ENCODE measurements at places on chromosomes 12 and 14.

GRCh38 chr12:108826101-108826806, 31.1 kb downstream of the SSH1 start:
- H3K27ac ChIP-seq, result peak overlapping the region; percentile 94
- no peaks in the 10 kb centered on the region for H3K27me3 ChIP-seq
- H3K4me1 ChIP-seq, result peaks cover 99% of the 10 kb centered on the region
- peaks cover 36% of the 10 kb centered on the region for H3K36me3 ChIP-seq

GRCh38 chr12:121214166-121214777, 4.3 kb downstream of the P2RX4 start:
- H3K4me3 ChIP-seq, result no peak overlapping the region
- peak overlapping the region; percentile 66 for H3K27ac ChIP-seq
- H3K4me1 ChIP-seq, result peaks cover 34% of the 10 kb centered on the region
- H3K27me3 ChIP-seq, result no peaks in the 10 kb centered on the region

- no peaks in the 10 kb centered on the region for H3K36me3 ChIP-seq
- no peak overlapping the region for H3K27ac ChIP-seq
- H3K4me1 ChIP-seq, result no peaks in the 10 kb centered on the region
- H3K27me3 ChIP-seq, result peaks cover 8% of the 10 kb centered on the region
- H3K4me3 ChIP-seq, result no peak overlapping the region
- no peak for DNase-seq
Observed at GRCh38 chr12:126384026-126384564, 1318.9 kb downstream of the AACS start.

DNA sequence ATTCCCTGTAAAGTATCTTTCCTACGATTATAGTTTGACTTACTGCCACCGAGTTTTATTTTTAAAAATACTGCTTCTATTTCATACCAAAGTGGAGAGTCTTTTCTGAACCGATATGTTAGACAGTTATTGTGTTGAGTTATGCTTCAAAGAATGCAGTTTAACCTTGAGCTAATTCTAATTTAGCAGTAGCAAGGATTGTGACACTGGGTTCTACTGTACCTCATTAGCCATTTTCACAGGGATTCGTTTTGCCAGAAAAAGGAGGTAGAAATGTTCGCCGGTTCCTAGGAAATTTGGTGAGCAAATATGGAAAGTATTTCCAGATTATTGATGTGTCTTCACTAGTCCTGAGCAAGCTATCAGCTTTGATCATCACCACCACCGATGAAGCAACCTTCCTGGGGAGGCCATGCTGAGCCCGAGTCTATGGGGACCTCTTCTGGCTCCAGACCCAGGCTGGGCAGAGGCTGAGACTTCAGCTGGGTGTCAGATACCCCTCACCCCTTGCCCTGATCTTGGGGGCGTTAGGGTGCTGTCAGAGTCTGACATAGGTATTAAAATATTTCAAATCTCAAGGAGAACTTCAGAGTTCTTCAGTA, 13.6 kb downstream of the GLRX5 start:
- H3K4me1 ChIP-seq, result peaks cover 49% of the 10 kb centered on the region
- no peak overlapping the region for H3K4me3 ChIP-seq
- no peaks in the 10 kb centered on the region for H3K27me3 ChIP-seq
- peaks cover 12% of the 10 kb centered on the region for H3K36me3 ChIP-seq

DNA sequence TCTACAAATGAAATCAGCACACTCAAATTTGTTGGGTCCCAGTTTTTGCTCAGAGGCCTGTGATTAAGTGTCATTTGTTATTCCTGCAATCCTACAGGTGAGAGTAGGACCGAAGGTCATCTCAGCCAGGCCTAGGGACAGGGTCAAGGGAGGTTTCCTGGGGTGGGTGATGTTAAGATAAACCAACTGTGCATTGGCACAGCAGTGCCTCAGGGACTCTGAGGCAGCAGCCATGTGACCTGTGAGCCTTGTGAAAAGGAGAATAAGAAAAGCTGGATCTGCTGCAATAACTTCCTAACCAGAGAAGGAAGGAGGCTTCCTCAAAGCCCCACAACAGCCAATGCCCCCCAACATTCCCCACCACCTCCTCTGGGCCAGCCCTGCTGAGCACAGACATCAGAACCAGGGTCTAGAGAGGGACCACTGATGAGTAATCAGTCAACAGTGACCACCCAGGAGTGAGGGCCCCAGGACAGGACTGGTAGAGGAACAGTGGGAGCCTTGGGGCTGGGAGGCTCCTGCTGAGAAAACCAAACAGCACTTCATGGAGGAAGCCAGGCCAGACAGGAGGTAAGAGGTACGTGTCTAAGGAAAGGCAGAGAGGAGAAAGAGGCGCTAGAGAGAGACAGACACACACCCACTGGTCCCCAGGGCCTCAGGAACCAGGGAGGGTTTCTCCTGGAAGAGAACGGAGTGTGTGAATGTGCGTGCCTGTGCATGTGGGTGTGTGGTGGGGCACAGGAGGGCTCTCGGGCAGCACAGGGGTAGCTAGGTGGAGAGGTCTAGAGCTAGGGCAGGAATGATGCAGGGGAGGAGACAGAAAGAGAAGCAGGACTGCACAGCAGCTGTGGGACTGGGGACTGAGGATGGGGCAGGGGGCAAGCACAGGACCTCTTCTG, 82.4 kb downstream of the ITPK1 start:
- H3K36me3 ChIP-seq, result no peaks in the 10 kb centered on the region
- peak overlapping the region; percentile 94 for H3K27ac ChIP-seq
- H3K4me1 ChIP-seq, result peaks cover 93% of the 10 kb centered on the region
- no peak for DNase-seq

DNA sequence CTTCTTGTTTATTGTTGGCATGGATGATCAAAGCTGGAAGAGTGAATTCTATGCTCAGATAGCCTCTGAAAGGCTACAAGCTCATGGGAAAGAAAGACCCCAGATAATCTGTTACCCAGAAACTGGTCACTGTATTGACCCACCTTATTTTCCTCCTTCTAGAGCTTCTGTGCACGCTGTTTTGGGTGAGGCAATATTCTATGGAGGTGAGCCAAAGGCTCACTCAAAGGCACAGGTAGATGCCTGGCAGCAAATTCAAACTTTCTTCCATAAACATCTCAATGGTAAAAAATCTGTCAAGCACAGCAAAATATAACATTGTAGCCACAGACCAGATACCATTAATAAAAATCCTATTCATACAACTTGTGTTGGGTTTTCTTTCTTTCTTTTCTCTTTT, 7.2 kb downstream of the ACOT6 start:
- H3K27ac ChIP-seq, result no peak overlapping the region
- no peaks in the 10 kb centered on the region for H3K36me3 ChIP-seq
- no peaks in the 10 kb centered on the region for H3K27me3 ChIP-seq

DNA sequence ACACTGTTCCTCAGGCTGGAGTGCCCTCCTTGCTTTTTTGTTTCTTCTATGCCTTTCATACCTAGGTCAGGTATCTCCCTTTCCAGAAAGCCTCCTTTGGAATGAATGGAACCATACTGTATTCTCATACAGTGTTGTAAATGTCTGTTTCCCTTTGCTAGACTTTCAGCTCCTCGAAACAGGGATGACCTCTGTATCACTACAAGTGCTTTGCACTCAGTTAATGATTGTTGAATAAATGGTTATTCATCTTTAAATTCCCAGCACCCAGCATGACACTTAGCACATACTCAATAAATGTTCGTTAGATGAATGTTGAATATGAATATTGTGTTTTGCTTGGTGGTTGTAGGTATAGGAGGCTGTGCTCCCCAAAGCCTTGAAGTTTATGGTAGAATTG, 5.9 kb upstream of the TULP3 start:
- no peak for DNase-seq
- H3K27ac ChIP-seq, result no peak overlapping the region
- no peak overlapping the region for H3K4me3 ChIP-seq
- H3K4me1 ChIP-seq, result no peaks in the 10 kb centered on the region

GRCh38 chr14:42428996-42429395, 822.3 kb downstream of the LRFN5 start:
- H3K36me3 ChIP-seq, result no peaks in the 10 kb centered on the region
- no peaks in the 10 kb centered on the region for H3K4me1 ChIP-seq
- no peak for DNase-seq
- no peaks in the 10 kb centered on the region for H3K27me3 ChIP-seq

DNA sequence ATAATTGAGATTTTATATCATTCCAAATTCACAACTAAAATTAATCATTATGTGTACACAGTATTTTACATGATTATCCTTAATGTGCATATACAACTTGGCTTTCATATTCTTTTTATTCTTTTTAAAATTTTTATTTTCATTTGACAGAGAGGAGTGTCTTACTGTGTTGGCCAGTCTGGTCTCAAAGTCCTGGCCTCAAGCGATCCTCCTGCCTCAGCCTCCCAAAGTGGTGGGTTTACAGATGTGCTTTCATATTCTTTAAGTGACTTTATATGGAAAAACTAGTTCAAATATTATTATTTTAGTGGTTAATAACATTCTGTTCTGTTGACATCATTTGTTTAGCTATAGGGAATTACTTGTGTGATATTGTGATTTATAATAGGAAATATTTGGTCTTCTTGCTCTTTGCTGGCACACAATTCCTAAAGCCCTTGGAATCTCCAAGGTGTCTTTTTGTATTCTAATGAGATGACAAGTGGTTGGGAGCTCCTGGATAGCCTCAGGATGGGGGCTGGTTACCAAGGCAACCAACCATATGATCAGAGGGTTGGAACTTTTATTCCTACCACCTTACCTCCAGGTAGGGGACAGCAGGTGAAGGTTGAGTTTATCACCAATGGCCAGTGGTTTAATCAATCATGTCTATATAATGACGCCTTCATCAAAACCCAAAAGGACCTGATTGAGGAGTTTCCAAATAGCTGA, 16.0 kb upstream of the ZNF410 start:
- H3K27me3 ChIP-seq, result no peaks in the 10 kb centered on the region
- H3K4me3 ChIP-seq, result no peak overlapping the region

GRCh38 chr14:101945171-101945570, 19.2 kb upstream of the DYNC1H1 start:
- no peak for DNase-seq
- no peak overlapping the region for H3K4me3 ChIP-seq
- peaks cover 8% of the 10 kb centered on the region for H3K27me3 ChIP-seq
- no peak overlapping the region for H3K27ac ChIP-seq

- no peaks in the 10 kb centered on the region for H3K36me3 ChIP-seq
- H3K4me1 ChIP-seq, result no peaks in the 10 kb centered on the region
- H3K27me3 ChIP-seq, result no peaks in the 10 kb centered on the region
- H3K4me3 ChIP-seq, result no peak overlapping the region
Observed at GRCh38 chr14:28243600-28243999, 523.0 kb upstream of the FOXG1 start.

- H3K4me3 ChIP-seq, result peak overlapping the region; percentile 49
- no peaks in the 10 kb centered on the region for H3K27me3 ChIP-seq
- no peak overlapping the region for H3K27ac ChIP-seq
- no peak for DNase-seq
Observed at GRCh38 chr14:100020629-100021028, 44.6 kb upstream of the EVL start.

DNA sequence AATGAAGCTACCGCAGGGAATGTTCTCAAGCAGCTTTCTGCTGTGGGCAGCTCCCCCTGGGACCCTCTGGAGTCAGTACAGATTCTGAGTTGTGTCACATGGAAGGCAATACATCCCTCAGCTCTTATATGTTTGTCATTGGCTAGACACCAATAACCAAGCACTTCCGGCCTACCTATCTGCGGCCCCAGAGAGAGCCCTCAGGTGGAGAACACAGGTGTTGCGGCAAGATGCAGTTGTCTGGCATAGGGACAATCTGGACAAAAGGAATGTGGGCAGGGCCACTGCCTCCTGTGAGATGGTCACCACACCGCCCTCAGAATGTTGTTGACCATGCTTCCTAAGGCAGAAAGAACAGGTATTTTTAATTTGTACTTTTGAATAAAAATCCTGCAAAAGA, 118.7 kb downstream of the BRMS1L start:
- no peak overlapping the region for H3K4me3 ChIP-seq
- H3K4me1 ChIP-seq, result no peaks in the 10 kb centered on the region
- DNase-seq, result no peak
- H3K36me3 ChIP-seq, result no peaks in the 10 kb centered on the region
- no peak overlapping the region for H3K27ac ChIP-seq

- no peak for DNase-seq
- H3K4me1 ChIP-seq, result peaks cover 23% of the 10 kb centered on the region
- peak overlapping the region; percentile 62 for H3K27ac ChIP-seq
Observed at GRCh38 chr14:20494935-20495766, 10.2 kb upstream of the RNASE10 start.

GRCh38 chr12:81224626-81225025, 146.7 kb downstream of the ACSS3 start:
- peaks cover 8% of the 10 kb centered on the region for H3K4me1 ChIP-seq
- H3K4me3 ChIP-seq, result no peak overlapping the region
- no peak for DNase-seq
- no peak overlapping the region for H3K27ac ChIP-seq

GRCh38 chr14:52051251-52051650, 17.6 kb downstream of the NID2 start:
- peak overlapping the region; percentile 86 for H3K27ac ChIP-seq
- H3K4me1 ChIP-seq, result peaks cover 96% of the 10 kb centered on the region
- H3K4me3 ChIP-seq, result peak overlapping the region; percentile 40

All from left ventricle myocardium inferior (tissue), 1 donor.